ENCODE measurements at places on chromosomes 6 and 20.

GRCh38 chr6:56889492-56889891 is 65.4 kb upstream of the BEND6 start:
- no peak for DNase-seq

DNA sequence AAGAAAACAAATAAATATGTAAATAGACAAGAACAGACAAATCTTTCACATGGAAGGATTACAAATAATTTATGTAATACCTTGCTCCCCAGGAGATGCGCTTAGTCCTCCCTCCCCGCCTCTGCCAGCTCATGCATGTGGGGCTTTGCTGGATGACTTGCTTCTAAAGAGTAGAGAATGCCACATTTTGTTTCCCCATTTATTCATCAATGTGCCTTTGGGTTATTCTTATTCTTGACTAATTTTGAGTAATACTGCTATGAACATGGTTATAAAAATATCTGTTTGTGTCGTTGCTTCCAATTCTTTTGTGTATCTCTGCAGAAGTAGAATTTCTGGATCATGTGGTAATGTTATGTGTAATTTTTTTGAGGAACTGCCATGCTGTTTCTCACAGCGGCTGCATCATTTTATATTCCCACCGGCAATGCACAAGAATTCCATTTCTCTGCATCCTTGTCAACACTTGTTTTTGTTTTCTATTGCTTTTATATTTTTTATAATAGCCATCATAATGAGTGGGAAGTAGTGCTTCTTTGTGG is 23.8 kb upstream of the DUSP22 start:
- DNase-seq, result no peak

DNA sequence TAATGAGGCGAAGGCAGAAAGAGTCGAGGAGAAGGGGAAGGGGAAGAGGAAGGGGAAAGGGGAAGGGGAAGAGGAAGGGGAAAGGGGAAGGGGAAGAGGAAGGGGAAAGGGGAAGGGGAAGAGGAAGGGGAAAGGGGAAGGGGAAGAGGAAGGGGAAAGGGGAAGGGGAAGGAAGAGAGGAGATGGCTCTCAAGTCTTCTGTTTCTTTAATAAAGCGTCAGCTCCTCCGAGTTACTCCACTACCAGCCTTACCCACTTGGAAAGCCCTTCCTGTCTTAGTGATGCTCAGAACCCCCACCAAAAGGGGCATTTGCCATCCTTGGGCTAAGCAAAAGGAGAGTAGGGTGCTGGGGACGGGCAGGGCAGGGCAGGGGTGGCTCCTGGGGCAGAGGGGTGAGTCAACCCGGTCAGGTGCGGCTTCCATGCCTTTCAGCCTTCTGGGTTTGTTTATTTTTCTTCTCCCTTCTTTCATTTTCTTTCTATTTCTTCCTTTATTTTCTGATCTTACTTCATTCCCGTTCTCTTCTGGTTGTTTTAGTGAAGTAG is 476 bp upstream of the CLIC5 start:
- DNase-seq, result no peak

DNA sequence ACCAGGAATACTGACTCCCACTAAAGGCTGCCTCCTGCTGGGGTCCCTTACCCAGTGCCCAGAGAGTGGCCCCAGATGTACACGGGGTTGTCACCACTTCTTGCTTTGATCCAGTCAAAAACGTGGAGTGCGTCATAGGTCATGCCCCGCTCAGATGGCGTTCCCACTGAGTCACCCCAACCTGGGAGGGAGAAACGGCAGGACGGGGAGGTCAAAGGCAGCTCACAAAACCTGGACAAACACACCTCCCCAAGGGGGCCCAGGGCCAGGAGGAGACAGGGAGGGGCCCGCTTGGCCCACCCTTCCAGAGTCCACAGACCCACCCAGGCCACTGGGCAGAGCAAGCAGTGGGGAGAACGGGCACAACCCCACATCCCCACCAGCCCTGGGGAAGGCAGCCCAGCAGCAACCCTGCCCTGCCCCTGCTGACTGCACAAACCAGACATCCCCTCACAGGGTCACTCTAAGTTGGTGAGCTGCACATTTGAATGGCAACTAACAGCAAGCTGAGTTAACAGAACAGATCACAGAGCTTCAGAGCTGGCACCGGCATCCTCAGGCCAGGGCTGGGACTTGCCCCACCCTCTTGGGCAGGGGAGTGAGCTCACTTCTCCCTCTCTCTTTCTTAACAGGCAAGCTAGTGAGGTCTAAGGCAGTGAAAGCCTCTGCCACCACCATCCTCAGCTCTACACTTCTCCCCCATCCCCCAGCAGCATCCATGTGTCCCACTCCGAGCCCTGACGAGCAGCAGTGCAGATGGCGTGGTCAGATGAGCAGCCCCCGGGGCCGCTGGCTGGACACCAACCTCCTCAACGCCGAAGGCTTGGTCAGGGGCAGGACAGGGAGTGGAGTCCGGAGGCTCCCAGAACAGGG is 61.7 kb downstream of the PYGB start:
- DNase-seq, result peak; percentile 73

DNA sequence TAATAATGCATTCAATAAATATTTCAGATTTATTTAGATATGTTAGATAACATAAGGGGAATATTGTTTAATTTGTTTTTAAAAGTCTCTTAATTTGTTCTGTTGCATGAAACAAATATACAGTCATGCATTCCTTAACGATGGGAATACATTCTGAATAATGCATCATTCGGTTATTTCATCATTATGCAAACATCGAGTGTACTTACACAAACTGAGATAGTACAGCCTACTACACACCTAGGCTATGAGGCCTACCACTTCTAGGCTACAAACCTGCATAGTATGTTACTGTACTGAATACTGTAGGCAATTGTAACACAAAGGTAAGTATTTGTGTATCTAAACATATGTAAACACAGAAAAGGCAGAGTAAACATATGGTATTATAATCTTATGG is 118.7 kb downstream of the EPHA7 start:
- DNase-seq, result no peak

DNA sequence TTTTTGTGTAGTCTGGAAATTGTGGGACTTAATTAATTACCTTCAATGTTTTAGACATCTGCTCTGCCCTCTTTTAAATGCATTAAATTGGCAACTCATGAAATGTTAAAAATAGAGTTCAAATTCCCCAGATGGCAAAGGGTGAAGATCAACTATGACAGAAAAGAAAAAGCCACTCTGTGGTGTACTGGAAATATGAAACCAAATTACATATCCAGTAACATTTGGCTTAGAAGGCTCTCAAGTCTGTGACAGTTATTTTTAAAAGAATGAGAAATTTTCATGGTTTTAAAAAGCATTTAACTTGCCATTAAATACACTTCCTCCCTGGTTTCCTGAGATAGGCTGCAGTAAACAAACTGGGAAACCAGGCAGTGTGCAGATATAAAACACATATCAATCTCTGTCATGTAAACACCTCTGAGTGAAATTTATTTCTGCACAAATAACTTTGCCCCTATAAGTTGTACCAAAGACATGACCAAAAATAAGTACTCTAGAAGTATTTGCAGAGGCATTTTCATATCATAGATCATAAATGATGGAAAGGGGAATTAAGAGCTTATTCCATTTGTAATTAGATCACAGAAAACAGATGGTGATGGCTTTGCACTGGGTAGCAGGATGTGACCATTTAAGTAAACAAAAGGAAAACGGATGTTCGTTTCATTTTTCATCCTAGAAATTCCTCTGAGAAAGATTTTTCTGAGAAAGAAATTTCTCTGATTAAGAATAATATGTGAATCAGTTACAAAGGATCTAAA is 360.1 kb downstream of the SAMD5 start:
- no peak for DNase-seq

DNA sequence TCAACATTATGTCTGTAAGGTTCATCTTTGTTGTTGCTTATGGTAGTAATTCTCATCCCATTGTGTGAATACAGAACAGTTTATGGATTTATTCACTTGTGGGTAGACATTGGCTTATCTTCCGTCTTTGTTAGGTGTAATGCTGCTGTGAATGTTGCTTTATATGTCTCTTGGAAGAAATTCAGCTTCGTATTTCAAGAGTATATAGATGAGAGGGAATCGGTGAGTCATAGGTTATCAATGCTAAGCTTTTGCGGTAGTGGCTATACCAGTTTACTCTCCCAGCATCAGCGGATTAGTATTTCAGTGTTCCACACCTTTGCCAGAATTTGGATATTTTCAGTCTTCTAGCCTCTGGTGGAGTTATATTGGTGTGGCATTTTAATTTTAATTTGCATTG is 77.8 kb downstream of the ZFAND3 start:
- no peak for DNase-seq

DNA sequence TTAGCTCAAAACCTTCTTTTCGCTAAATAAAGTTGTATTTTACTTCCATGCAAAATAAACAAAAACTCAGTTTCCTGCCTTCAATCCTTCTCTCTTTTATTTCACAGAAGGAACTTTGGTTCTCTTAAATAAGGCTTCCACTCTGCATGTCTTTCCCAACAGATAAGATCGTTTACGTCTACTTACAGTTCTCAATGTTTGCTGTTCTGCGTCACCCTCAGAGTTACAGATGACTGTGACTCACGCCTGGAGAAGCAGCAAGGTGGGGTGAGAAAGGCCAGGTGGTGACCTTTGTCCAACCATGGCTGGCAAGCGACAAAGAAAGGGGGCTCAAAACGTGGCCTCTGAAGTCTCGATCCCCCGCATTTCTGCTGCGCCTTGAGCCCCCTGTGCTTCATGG is 51.4 kb upstream of the RPS6KA2 start:
- DNase-seq, result no peak

GRCh38 chr20:4720041-4720976 is 1.4 kb upstream of the PRND start:
- peak; percentile 68 for DNase-seq

- DNase-seq, result no peak
Measured at GRCh38 chr6:133313068-133313467, 71.9 kb downstream of the EYA4 start.

GRCh38 chr6:3540253-3540820 is 83.5 kb upstream of the SLC22A23 start:
- no peak for DNase-seq

DNA sequence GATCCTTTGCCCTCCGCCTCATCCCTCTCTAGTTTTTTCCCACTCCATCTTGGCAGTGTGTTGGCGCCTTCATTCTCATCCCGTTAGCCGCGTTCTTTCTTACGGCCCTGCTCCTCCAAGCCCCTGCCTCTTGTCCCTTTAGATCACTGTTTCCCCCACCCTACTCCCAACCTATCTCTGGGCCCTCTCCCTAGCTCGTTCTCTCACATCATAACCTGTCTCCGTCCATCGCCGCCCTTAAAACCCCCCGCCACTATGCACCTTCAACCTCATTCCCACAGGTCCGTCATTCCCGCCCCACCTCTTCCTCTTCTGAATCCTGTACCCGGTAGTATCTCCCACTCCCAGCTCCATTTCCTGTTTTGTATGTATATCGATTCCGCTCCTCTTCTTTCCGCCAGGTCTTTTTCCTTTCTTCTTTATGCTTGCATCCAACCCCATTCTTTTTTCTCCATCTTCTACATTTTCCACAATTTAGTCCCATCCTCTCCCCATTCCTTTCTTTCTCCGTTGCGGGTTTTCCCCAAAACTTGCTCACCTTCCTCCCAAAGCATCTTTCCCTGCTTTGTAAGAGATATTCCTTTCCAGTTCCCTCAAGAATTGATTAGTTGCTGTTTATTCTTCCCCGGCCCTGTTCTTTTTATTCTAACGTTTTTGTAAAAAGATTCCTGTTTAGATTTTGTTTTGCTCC is 671 bp downstream of the EFHC1 start:
- DNase-seq, result no peak

DNA sequence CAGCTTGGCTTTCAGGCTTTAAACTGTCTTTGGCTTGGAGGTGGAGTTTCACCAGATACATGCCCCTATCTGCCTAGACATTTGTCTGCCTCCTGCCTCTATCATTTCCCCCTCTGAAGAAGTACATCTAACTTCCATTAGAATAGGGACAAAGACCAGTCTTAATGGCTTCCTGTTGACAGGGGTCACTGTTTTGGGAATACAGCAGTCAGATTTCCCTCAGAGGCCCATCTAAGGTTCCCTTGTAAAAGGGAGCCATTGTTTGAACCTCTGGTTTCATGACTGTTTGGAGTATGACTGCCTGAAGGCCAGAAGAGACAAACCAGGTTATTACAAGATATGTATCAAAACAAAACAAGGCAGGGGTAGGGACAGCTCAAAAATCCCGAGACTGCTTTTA is 665.7 kb upstream of the GJE1 start:
- no peak for DNase-seq

- no peak for DNase-seq
Measured at GRCh38 chr6:119207971-119208725, 129.7 kb upstream of the FAM184A start.

DNA sequence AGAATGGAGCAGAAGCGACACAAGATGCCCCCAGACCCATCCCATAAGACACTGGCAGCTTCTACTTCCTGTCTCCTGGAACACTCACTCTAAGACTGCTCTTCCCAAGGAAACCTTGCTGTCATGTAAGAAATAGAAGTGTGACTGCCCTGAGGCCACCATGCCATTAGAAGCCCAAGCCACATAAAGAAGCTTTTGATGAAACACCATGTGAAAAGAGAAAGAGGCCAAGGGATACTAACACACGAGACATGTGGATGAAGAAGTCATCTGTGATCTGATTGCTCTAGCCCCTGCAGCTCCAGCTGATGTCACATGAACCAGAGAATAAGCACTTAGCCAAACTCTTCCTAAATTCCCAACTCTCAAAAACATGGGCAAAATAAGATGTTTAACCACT is 117.9 kb upstream of the PCSK2 start:
- no peak for DNase-seq

- no peak for DNase-seq
Measured at GRCh38 chr6:144279484-144280150, 5.5 kb upstream of the UTRN start.

GRCh38 chr20:62517901-62518610 is 42.3 kb upstream of the GATA5 start:
- no peak for DNase-seq

DNA sequence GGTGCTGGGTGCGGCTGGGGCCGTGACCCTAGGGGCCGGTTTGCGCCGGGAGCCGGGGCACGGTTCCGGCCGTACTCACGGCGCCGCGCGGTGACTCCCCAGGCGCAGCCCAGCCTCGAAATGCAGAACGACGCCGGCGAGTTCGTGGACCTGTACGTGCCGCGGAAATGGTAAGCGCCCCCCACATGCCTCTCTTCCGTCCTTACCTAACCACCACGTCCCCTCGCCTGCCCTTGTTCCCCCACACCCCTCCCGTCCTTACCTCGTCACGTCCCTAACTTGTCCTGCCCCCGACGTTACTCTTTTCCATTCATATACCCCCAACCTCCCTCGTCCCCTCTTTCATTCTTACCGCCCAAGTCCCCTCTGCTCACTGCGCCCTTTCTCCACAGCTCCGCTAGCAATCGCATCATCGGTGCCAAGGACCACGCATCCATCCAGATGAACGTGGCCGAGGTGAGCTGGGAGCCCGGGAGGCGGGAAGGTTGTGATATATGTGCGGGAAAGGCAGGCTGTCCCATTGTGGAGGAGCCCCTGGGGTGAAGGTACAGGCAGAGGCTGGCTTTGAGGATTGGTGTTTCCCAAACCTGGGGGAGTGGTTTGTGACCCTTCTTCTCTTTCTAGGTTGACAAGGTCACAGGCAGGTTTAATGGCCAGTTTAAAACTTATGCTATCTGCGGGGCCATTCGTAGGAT is 463 bp downstream of the RPS21 start:
- no peak for DNase-seq

Measured in tibial artery (tissue), 4 donors.